ENCODE measurements at places on chromosomes 3 and 15. TPM values are rescaled to one million over a fixed set of nuclear protein-coding genes. Genes with fewer than 3 reads are reported as not detected.

GRCh38 chr3:72145506-72146380, 360.8 kb upstream of the PROK2 start:
- DNase-seq = peak; percentile 74

DNA sequence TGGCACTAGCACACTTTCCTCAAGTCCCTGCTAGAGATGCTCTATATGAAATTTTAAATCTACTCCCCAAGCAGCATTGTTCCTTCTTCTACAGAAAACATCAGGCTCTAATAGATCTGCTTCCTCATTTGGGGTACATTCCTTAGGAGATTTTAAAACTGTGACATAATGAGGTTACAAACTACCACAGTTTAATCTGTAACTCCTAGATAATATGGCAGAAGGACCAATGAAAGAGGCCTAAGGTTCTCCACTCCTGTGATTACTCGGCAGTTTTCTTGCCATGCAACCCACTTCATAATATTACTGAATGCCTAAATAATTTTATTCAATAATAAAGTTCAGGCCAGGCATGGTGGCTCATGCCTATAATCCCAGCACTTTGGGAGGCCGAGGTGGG, 16.1 kb downstream of the ZNF106 start:
- DNase-seq = no peak

DNA sequence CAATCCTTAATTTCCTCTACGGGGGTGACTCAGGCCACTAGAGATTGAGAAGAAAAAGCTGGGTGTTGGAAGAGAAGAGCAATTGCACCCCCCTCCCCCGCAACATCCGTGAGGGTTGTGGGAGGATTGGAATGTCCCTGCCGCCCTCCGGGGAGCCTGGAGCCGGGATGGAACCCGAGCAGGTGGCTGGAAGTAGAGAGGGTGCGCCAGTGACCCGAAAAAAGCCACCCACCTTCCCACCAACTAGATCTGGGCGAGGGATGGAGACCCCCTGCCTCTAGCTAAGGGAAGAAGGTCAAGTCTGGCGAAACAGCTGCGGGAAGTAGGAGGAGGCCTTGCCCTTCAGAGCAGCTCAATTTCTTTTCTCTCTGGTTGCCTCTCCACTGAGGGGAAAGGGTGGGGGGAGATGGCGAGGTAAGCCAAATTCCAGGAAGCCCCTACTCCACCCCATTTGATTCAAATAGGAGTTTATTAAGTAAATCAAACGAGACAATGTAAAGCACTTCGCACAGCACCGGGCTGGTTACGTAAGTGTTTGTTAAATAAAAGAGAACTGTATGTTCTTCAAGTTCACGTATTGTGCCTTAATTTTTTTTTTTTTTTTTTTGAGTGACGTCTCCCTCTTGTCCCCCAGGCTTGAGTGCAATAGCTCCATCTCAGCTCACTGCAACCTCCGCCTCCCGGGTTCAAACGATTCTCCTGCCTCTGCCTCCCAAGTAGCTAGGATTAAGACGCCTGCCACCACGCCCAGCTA, 1.1 kb upstream of the WWTR1 start:
- peak; percentile 26 for DNase-seq

TMEM212 gene
- not detected for total RNA-seq

DNA sequence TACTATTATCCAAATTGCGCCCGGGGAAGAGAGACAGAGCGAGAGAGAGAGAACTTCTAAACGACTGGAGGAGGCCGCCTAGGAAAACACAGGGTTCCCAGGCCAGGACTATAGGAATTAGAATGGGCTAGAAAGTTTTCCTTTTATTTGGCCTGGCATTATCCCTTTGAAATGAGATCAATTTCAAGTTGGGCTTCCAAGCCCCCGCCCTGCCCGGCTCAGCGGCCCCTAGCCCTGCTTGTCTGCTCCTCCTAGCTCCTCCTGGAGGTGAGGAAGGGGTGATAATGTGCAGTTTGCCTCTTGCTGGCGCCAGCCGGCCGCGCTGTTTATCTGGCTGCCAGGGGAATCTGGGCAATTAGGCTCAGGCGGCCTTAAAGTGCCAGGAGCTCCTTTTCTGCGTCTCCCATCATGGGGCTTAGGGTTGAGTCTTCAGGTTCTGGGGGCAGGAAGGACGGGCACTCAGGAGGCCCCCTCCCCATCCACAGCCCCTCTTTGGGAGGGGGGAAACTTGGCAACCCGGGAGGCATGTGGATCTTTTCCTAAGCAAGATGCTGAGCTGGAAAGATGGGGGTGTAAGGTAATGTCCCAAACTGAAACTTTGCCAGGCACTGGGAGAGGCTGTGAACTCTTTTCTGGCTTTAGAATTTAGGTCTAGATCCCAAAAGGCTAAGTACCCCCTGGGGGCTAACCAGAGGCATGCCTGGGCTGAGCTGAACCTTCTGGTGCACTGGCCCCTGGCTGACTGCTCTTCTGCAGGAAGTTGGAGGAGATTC, 5.5 kb downstream of the SMAD6 start:
- DNase-seq = peak; percentile 61

GRCh38 chr15:48653913-48654670, 8.6 kb upstream of the FBN1 start:
- no peak for DNase-seq

- no peak for DNase-seq
Observed at GRCh38 chr3:13822042-13822441, 57.8 kb downstream of the WNT7A start.

EPHA3 gene
- under 0.01 TPM for total RNA-seq

DNA sequence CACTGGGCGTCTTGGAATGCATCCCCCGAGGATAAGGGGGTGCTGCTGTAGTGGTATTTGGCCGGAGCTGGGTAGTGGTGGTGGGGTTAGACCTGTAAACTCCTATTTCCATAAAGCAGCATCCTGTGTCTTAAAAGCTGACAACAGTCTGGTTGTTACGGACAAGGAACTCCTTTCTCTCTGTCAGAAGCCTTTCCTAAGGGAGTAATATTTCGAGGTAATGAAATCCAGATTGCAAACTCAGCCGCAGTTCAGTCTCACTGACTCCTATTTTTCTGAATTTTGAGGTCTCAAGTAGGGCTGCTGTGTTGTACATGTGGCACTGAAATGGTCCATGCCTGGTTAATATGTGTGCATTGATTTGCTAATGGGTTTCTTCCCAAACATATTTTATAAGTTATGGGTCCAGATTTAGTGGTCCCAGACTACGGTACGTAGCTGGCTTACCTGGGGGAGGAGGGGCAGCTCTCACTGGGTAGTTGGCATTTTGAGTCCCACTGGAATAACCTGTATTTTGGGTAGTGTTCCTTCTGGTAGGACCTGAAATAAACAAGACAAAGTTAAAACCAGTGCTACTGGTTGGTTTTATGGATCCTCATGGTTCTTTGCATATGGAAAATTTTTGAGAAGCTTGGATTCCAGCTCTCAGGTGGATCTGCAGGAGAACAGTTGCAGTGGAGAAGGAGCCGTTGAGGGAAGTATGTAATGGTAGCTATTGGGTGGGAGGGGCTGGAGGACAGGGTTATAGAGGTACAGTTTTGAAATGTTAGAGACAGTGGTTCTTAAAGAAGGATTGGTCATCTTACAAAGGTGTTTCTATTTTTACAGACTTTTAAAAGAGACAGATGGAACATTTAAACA, 48.6 kb upstream of the LDHAL6B start:
- DNase-seq = no peak

- no peak for DNase-seq
Observed at GRCh38 chr15:25711164-25711563, 152.0 kb downstream of the ATP10A start.

GRCh38 chr3:55235416-55235815, 251.7 kb downstream of the WNT5A start:
- no peak for DNase-seq
